ENCODE measurements at places on chromosomes 6 and 20. TPM values are rescaled to one million over a fixed set of nuclear protein-coding genes. Genes with fewer than 3 reads are reported as not detected.

Gene MYLK4
- total RNA-seq, result 0.53 TPM

Gene ATP6V1G2
- 3.3 TPM for total RNA-seq

Gene SYCP2L
- total RNA-seq, result not detected

Gene ANKS1A
- 5.9 TPM for total RNA-seq

Gene LY6G6D
- total RNA-seq, result not detected

Gene CALHM5
- total RNA-seq, result 11.8 TPM

Gene PGC
- not detected for total RNA-seq

Gene BCAS1
- total RNA-seq, result not detected

Gene PDE7B
- total RNA-seq, result 31.0 TPM

Gene CST8
- total RNA-seq, result not detected

Gene GMPR
- 37.7 TPM for total RNA-seq

Gene RWDD2A
- total RNA-seq, result 5.0 TPM

Gene JPH2
- 0.37 TPM for total RNA-seq

Gene PLCB1
- 24.3 TPM for total RNA-seq

Gene SNAI1
- 0.68 TPM for total RNA-seq

Gene C20orf141
- total RNA-seq, result not detected

Gene CBLN4
- not detected for total RNA-seq

Gene CST5
- total RNA-seq, result not detected

Gene PTCHD4
- total RNA-seq, result 1.2 TPM

Gene NOP56
- 223 TPM for total RNA-seq

Gene SEL1L2
- not detected for total RNA-seq

Gene PCK1
- not detected for total RNA-seq

Gene MACROD2
- 0.56 TPM for total RNA-seq

Gene CDH26
- 0.12 TPM for total RNA-seq

Gene GRIK2
- 0.19 TPM for total RNA-seq

Gene PLCB4
- 0.79 TPM for total RNA-seq

Gene RNF39
- total RNA-seq, result not detected

Gene C20orf202
- total RNA-seq, result not detected

Measured in aortic smooth muscle cell (primary cell).